LoVo (cell line): ENCODE measurements at places on chromosomes 1 and 21.

- DNase-seq = peak; percentile 63
Measured at GRCh38 chr1:31510853-31511789, 65.2 kb upstream of the TINAGL1 start.

DNA sequence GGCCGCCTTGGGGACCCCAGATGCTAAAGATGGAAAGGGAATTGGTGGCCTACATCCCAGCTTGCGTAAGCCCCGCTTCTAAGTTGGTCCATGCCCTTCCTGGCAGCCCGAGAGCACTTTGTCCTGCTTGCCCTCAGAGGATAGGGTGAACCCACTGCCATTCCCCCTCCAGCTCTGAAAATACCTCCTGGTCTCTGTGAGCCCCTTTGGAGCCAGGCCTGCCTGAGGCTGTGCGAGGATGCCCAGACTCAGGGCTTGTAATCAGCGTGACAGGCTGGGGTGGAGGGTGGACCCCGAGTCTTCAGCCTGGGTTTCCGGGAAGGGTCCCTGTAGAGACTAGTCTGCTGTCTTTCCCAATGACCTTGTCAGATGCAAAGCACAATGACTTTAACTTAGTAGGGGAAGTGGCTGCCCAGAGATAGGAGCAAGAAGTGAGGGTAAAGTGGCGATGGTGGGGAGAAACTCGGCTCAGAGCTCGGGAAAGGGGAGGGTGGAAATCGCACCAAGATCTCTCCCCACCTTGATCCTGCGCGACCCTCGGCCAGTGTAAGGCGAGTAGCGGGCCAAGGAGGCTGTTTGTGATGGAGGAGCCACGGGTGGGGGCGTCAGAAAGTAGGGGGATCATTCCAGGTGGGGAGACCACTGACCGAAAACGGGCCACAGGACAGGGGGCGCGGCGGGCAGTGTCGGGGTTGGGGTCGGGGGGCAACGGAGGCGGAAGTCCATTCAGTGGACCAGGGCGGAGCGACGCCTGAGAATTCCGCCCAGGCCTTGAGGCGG is 2.7 kb upstream of the HES3 start:
- no peak for DNase-seq

- peak; percentile 48 for DNase-seq
Measured at GRCh38 chr1:247118946-247119446, 14.8 kb upstream of the ZNF669 start.

- DNase-seq = no peak
Measured at GRCh38 chr1:77625250-77625649, 57.2 kb downstream of the ZZZ3 start.

GRCh38 chr1:34746785-34747637 is 7.8 kb upstream of the GJB5 start:
- DNase-seq = no peak

- DNase-seq = no peak
Measured at GRCh38 chr1:192529031-192529755, 46.4 kb upstream of the RGS1 start.

GRCh38 chr1:113146242-113147072 is 73.5 kb downstream of the LRIG2 start:
- no peak for DNase-seq

DNA sequence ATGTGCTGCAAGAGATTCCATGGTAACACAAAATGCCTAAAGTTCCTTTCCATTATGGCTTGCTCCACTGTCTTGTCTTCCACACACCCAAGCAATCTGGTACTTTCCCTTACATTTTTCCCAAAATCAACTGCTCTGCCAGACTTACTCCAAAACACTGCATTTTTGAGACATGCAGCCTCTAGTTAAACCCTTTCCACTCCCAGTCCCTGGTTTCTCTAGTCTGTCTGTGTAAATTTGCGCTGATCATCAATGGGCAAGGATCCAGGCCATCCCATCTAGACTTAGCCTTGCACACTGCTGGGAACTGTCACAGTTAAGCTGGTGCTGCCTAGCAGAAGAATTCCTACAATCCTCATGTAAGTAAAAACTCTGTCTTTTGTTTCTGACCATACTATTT is 47.8 kb downstream of the DAB1 start:
- DNase-seq = no peak

DNA sequence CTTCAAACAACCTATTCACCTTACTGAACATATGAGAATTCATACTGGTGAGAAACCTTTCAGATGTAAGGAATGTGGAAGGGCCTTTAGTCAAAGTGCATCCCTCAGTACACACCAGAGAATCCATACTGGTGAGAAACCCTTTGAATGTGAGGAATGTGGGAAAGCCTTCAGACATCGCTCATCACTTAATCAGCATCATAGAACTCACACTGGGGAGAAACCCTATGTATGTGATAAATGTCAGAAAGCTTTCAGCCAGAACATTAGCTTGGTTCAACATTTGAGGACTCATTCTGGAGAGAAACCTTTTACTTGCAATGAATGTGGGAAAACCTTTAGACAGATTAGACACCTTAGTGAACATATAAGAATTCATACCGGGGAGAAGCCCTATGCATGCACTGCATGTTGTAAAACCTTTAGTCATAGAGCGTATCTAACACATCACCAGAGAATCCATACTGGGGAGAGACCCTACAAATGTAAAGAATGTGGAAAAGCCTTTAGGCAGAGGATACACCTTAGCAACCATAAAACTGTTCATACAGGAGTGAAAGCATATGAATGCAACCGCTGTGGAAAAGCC is 13.2 kb upstream of the EXO5 start:
- DNase-seq = no peak

DNA sequence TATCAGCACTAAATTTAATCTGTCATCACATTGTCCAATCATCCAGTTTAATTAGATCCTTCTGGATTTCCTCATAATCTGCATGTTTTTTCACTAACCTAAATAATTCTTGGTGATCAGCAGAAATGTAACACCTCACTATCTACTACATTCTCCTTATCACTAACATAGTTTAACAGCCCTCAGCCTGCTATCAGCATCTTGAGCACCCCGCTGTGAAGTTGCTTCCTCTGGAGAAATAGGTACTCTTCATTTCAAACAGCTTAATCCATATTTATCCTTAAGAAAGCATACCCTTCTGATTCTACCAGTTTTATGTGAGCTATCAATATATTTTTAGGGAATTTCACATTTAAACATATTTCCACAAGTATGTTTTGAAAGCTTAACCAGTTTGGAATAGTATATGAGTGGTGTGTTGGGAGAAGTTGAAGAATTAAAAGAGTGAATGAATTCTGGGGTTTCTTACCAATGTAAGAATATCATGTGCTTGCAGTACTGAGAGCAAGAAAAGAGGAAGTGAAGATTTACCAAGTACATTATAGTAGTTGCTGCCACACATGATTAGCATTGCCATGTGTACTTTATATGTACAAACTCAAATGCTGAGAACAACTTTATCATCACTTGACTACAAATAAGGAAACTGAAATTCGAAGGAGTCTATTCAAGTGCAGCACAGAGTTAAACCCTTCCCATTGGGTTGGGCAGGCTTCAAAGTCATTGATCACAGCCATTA is 771.1 kb upstream of the ADGRL4 start:
- DNase-seq = no peak

DNA sequence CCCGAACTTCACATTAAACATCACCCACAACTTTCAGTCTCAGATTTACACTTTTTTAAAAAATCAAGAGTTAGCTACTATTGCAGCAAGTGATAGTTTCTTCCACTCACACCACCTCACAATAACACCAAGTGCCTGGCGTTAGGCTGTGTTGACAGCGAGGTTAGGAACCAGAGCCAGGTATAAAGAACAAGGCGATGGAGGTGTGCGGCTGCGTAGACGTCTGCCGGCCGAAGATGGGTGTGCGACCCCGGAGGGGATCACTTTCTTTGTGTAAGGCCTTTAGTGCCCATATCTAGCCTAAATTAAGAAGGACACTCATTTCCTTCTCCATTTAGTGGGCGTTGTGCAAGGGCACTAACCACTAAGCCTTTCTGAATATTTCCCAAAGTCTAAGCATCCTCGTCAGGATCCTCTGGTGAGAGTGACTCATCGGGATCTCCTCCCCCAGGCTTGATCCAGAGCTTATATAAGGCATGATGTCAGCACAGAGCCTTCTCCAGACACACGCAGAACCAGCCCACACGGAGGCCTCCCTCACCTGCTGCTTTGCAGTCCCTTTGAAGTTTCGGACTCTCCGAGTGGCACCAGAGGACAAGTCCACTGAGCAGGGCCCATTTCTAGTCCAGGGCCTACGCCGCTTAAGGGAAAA is 11.8 kb downstream of the NHLH2 start:
- no peak for DNase-seq

DNA sequence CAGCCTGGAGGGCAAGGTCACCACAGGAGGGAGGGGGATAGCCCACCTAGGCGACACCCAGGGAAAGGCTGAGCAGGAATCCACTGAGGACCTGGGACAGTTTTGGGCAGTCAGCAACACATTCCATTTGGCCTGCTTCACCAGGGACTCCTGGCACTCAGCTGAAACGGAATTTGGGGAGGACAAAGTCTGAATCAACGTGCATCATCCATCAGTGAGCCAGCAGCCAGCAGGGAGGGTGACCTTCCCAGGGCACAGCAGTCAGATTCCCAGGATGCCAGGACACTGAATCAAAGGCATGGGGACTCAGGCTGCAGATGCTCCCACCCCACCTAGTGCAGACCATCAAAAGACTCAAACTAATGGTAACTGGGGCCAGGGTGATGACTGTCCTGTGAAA is 4.6 kb downstream of the SH3BP5L start:
- DNase-seq = peak; percentile 12

GRCh38 chr1:157370698-157371097 is 181.6 kb downstream of the FCRL5 start:
- no peak for DNase-seq

DNA sequence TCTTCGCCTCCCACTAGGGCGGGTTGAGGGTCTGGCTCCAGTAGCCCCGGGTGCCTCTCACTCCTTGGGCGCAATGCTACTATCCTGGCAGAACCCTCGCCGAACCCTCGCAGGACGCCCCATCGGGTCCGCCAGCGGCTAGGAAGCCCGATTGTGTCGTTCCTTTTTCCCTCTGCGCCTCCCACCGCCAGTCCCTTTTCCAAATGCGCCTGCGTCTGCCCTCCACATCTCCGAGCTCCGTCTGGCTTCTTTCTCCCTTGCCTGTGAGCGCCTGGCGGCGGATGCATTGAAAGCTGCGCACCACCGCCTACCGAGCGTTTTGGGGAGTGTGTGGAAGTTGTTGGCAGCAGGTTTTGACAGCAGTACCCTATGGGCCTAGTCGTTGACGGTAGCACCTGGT is 1.0 kb upstream of the DIRAS3 start:
- DNase-seq = no peak

DNA sequence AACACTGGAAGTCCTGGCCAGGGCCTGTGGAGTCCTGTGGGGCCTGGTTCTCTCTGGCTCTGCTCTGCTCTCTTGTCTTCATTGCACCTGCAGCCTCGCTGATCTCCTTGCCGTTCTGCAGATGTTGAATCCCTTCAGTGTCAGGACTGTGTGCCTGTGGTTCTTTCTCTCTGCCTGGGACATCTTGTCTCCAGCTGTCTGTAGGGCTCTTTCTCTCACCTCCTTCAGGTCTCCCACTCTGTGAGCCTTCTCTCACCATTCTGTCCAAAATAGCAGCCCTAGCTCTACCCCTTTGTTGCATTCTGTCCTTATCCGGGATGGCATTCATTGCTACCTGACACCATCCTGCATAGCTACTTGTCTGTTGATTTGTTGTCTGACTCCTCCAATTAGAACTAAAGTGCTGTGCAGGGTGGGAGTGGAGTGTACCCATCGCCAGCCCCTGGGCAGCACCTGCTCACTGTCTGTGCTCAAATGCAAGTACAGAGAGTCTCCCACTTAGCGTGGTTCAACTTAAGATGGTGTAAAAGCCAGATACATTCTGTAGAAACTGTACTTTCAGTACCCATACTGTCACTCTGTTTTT is 8.9 kb downstream of the PGBD2 start:
- no peak for DNase-seq

GRCh38 chr1:113031171-113031933 is 41.6 kb upstream of the LRIG2 start:
- DNase-seq = no peak

- no peak for DNase-seq
Measured at GRCh38 chr1:25049190-25049589, 119.1 kb upstream of the RUNX3 start.

DNA sequence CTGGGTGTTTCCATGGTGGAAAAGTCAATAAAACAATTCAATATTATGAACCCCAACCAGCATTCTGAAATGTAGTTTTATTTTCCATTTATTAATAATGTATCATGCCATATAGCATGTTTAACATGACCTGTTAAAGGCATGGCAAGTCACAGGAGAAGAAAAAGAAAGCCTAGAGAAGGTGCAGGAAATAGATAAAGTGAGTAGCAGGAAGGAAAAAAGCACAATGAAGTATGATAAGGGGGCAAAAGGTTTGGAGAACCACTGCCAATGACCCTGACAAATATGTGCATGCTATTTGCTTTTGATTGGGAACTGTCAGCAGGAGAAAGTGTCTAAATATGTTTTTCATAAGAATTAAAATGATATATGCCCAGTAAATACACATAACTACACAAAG is 85.6 kb downstream of the HMCN1 start:
- DNase-seq = no peak

- DNase-seq = no peak
Measured at GRCh38 chr1:39321979-39322378, 117.5 kb downstream of the MACF1 start.

- no peak for DNase-seq
Measured at GRCh38 chr1:172121081-172121717, 279.9 kb downstream of the DNM3 start.

DNA sequence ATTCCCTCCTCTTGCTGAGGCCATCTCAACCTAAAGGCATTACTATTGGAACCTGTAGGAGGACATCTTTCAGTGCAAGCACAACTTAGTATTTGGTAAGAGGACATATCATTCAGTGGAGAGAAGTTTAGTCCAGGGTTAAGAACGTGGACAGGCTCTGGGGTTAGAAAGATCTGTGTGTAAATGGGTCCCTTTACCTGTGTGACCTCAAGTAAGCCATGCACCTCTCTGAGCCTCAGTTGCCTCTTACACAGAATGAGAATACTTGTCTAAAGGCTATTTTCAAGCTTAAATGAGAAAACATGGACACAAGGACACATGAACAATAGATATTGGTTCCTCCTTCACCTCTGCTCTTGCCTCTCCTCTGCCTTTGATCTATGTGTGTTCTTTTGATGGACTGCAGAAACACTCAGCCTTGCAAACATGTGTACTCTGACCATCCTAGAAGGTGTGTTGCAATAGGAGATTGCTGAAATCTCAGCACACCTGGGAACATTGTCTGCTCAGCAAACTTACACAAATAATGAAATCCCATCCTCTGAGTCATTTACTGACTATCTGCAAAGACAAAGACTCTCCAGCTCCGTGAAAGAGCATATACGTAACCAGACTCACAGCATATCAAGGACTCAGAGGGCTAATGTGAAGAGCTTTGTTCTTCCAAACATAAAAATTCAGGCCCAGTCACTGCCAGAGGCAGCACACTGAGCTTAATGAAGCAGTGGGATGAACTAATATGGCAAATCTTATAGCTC is 143.8 kb downstream of the DAB1 start:
- no peak for DNase-seq

GRCh38 chr1:200103966-200104583 is 76.6 kb downstream of the NR5A2 start:
- DNase-seq = no peak

GRCh38 chr1:98975113-98975512 is 29.5 kb downstream of the PLPPR5 start:
- DNase-seq = no peak

GRCh38 chr1:156157966-156158365 is 4.6 kb downstream of the SEMA4A start:
- DNase-seq = no peak

- DNase-seq = no peak
Measured at GRCh38 chr1:15391366-15391765, 18.3 kb upstream of the EFHD2 start.

GRCh38 chr1:168396940-168397684 is 116.4 kb downstream of the TBX19 start:
- no peak for DNase-seq
